Left renal pelvis (tissue), 4 donors: ENCODE measurements at places on chromosomes 4 and X. TPM values are rescaled to one million over a fixed set of nuclear protein-coding genes. Genes with fewer than 3 reads are reported as not detected.

The MAGEB17 gene
- 0.13 TPM for polyA plus RNA-seq

DNA sequence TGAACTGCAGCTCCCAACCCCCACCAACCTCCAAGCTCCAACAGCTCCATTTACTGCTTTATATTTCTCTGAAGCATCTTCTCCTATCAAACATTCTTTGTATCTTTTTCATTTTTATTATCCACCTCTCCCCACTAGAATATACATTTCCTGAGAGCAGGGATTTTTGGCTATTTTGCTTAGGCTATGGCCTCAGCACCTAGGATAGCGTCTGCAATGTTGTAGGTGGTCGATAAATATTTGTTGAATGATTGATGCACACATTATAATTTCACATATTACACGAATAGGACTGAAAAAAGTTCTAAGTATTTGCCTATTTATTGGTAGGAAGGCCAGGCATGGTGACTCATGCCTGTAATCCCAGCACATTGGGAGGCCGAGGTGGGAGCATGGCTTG, 658.7 kb upstream of the DIPK2B start:
- no peak for DNase-seq

DNA sequence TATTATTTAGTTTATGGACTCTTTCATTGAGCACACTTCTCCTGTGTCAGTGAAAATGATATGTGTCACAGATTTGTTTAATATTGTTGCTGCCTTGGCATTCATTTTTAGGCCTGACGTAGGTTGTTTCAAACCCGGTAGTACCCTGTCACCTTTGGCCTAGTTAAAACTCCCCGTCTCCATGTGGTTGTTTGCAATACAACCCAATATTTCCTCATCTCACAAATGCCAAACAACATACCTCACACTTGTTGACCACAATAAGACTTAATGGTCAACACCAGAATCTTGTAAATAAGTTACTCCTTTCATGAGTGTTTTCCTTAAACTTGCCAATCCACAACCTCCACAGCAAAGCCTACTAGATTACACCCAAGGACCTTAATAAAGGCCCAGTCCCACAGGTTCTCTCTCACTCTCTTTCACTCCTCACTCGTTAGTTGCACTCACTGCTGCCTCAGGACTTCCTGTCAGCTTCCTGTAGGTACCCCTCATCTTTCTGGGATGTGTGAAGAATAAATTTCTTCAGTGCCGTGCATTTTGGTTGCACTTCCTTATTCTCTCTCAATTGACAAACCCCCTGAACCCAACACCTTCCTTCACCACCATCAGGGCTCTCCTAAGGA, 31.3 kb downstream of the IL13RA2 start:
- DNase-seq, result no peak

The PCDH18 gene
- 216 TPM for polyA plus RNA-seq

DNA sequence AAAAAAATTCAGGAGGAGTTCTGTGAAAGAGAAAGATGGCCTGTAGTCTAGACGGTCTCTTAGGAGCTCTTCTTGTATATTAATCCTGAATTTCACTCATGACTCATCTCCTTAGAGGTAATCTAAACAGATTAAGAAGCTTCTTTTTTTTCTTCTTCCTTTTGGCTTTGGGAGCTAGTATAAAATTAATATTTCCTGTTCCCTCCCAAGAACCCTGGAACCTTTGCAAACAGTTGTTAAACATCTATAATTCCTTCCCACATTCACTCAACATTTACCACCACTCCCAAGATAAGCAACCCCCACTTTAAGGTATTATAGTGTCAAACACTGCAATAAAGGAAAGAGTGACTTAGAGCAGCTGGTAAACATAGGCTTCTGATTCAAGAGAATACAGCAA, 146.4 kb upstream of the EDNRA start:
- no peak for DNase-seq

GRCh38 chrX:34884817-34885216, 57.8 kb upstream of the FAM47B start:
- DNase-seq, result no peak

DNA sequence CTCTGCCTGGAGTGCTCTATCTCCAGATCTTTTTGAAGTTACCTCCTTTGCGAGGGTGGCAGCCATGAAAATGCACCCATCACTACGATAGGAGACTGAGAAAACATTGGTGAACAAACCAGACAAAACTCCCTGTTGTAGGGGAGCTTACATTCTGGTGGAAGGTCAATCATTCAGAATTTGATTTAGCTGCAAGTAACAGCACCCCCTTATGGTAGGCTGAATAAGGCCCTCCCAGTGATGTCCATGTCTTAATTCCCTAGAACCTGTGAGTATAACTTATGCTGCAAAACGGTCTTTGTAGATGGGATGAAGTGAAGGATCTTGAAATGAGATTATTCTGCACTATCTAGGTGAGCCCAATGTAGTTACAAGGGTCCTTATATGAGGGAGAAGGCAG, 5.6 kb upstream of the TEC start:
- DNase-seq, result no peak

- DNase-seq, result no peak
Observed at GRCh38 chr4:98516042-98516440, 142.4 kb downstream of the TSPAN5 start.

The FAM236A gene
- 0.30 TPM for polyA plus RNA-seq

The AMTN gene
- polyA plus RNA-seq, result not detected

DNA sequence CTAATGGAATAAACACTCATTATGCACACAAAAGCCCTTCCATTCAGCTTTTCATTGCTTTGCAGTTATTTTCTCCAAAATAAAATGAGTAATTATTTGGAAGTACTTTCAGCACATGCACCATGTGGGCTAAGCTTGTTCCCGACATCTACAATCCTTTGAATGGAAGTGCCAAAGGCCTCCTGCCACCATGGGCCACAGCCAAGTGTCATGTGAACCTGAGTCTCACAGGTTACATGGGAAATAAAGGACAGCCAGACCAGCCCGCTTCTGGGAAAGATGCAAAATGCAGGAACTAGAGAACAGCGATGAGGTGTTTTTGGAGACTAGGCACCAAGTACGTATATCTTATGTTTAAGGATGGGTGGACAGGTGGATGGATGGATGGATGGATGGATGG, 181.8 kb downstream of the AFF2 start:
- DNase-seq, result no peak
